Calu3 (cell line): ENCODE measurements at places on chromosomes 6 and 20. TPM values are rescaled to one million over a fixed set of nuclear protein-coding genes. Genes with fewer than 3 reads are reported as not detected.

The CARMIL1 gene
- 88.4 and 92.4 TPM in 2 replicates for total RNA-seq

The BANF2 gene
- not detected in 2 replicates for total RNA-seq

The IL17A gene
- total RNA-seq, result not detected in 2 replicates

The REM1 gene
- total RNA-seq, result not detected in 2 replicates

The TRIM31 gene
- total RNA-seq, result 161 and 181 TPM in 2 replicates

The IMPG1 gene
- total RNA-seq, result not detected in 2 replicates

The RTF2 gene
- 67.2 and 68.7 TPM in 2 replicates for total RNA-seq

The NHSL1 gene
- total RNA-seq, result 26.6 and 26.8 TPM in 2 replicates

The GJA10 gene
- not detected in 2 replicates for total RNA-seq

The PPARD gene
- 26.2 and 26.8 TPM in 2 replicates for total RNA-seq

The EXOC2 gene
- total RNA-seq, result 13.2 TPM in 2 replicates

The AKAP12 gene
- 21.8 and 31.8 TPM in 2 replicates for total RNA-seq

The HBS1L gene
- 41.7 and 50.0 TPM in 2 replicates for total RNA-seq

The RTEL1 gene
- 39.1 and 39.8 TPM in 2 replicates for total RNA-seq

The C6orf141 gene
- total RNA-seq, result 60.9 and 74.2 TPM in 2 replicates
